Tracheal epithelial cell (primary cell): ENCODE measurements at places on chromosomes 12 and 14. TPM values are rescaled to one million over a fixed set of nuclear protein-coding genes. Genes with fewer than 3 reads are reported as not detected.

Gene KLRC1
- under 0.01 TPM in 1 of 2 replicates, not detected in the other for total RNA-seq

Gene KRT78
- total RNA-seq: 1.3 and 1.7 TPM in 2 replicates

Gene PRH2
- total RNA-seq: not detected in 2 replicates

Gene COX8C
- total RNA-seq: not detected in 2 replicates

Gene PSMD9
- total RNA-seq: 58.2 and 61.9 TPM in 2 replicates

Gene BDKRB2
- 0.64 and 2.9 TPM in 2 replicates for total RNA-seq

Gene CCDC88C
- total RNA-seq: 14.7 and 21.7 TPM in 2 replicates

Gene BEST3
- under 0.01 TPM in 1 of 2 replicates, not detected in the other for total RNA-seq

Gene BCL2L14
- total RNA-seq: 0.21 TPM in 1 of 2 replicates, not detected in the other

Gene DBX2
- total RNA-seq: not detected in 2 replicates

Gene RNASE7
- 13.6 and 36.1 TPM in 2 replicates for total RNA-seq

Gene IFI27L2
- total RNA-seq: 46.0 and 79.5 TPM in 2 replicates
